ENCODE measurements at places on chromosomes 3 and 15.

DNA sequence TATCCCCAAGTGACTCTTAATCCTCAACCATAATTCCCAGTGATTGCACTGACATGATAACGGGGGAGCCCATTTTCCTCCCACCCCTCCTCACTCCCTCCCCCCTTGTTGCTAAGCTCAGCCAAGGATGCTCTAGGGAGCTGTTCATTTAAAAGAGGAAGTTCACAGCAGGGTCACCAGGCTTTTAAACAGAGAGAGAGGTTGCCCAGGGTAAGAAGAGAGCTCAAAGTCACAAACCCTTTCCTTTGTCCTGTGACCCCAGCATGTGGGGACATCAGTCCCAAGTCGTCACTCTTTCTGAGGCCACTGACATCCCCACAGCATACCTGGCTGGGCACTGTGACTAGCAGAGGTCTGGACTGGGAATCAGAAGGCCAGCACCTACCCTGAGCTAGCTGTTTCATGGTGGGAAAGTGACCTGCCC, 144.1 kb downstream of the RORA start:
- DNase-seq = no peak

GRCh38 chr3:138184994-138185393, 2.1 kb upstream of the ARMC8 start:
- DNase-seq = no peak

GRCh38 chr3:134799393-134799792, 4.3 kb downstream of the EPHB1 start:
- no peak for DNase-seq

GRCh38 chr3:99472385-99472784, 166.0 kb upstream of the COL8A1 start:
- DNase-seq = no peak

DNA sequence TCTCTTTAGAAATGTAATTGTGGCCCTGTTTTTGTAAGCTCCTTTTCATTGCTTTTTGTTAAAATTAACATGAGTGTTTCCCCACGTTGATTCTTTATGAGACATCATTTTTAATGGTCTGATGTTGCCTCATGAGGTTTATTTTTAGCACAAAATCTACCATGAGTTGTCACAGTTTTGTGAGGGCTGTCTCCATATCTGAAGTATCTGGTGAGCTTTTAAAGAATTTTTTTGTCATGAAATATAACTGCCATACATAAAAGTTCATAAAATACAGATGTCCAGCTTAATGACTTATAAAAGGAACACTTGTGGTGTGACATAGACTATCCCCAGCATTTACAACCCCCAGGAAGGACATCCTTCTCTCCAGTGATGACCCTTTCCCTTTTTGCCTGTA, 34.3 kb upstream of the CEMIP start:
- DNase-seq = no peak

DNA sequence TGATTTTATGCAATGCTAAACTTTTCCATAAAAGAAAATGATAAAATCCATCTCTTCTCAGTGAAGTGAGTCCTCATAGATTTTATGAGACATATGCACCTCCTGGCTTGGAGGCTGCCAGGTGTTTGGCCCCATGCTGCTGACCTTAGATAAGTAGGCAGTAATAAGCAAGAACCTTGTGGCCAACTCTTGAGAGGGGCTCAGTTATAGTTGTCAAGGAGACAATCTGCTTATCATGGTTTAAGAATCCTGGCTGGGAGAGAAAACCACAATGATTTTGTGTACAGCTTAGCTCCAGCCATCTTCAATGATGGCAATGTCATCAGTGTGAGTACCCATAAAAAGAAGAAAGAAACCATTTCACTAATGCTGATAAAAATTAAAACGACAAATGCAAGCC, 252.1 kb downstream of the CPNE4 start:
- DNase-seq = no peak

GRCh38 chr3:88209356-88209755, 59.6 kb downstream of the C3orf38 start:
- no peak for DNase-seq

DNA sequence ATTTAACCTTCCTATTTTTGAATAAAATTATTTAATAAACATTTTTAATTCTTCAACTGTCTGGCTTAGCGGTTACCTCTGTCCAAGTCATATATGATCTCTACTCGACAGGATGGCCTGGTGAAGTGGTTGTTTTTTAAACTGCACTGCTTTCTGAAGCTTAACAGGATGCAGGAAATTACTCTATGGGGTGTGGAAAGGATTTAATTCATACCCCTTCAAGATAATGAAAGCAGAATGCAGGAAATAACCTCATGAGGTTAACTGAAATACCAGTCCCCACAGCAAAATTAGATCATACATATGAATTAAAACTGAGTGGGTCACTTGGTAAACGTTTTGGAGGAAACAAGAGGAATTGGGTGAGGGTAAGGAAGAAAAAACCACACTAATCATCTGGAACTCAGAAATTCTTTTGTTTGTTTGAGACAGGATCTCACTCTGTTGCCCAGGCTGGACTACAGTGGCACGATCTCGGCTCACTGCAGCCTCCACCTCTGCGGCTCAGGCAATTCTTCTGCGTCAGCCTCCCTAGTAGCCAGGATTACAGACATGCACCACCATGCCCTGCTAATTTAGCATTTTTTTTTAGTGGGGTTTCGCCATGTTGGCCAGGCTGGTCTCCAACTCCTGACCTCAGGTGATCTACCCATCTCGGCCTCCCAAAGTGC, 50.1 kb downstream of the LYSMD4 start:
- no peak for DNase-seq

- DNase-seq = no peak
Measured at GRCh38 chr15:38242055-38242454, 10.6 kb upstream of the SPRED1 start.

DNA sequence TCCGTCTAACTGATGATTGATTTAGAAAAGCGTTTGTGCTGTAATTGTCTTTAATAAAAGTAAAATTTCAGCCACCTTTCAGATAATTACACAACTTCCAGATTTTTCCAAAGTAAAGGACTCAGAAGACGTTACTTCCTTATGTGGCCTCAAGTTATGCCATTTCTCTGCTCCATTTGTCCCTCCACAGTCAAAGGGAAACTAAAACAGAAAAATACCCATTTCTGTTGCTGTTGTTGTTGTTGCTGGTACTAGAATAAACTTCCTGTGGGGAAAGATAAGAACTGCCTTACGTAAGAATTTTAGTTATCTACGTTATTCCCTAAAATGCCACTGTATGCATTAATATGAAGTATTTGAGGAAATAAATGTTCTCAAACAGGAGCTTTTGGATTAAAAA, 153.9 kb downstream of the P3H2 start:
- no peak for DNase-seq

DNA sequence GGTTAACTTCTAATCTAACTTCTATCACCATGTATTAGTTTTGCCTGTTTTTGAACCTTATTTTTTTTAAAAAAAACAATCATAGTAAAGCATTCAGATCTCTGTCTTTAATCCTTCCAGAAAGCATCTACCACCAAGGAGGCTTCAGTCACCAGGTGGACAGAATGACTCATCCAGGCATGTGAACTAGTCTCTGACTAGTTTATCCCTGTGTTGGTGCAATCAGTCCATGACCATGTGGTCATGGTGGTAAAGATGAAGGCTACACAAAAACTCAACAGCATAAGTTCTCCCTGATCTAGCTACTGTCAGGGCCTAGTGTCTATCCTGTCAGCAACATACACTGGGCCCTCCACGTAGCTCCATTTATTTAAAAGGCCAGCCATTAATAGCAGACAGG, 750.6 kb downstream of the AGBL1 start:
- DNase-seq = no peak

GRCh38 chr3:182937293-182938051, 42.9 kb downstream of the DCUN1D1 start:
- no peak for DNase-seq

DNA sequence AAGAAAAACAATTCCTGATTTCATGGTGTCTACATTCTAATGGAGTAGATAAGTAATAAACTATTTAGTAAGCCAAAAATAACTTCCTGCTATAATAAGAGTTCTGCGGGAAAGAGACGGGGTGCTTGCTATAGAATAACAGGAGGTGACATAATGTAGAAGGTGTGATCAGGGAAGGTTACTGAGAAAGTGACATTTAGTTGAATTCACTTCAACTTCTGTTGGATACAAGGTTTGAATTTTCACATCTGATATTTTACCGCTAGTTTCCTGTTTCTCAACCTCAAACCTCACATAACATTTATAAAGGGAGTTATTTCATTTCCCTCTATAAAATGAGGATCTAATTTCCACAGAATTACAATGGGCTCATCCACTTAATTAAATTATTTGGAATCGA, 102.3 kb upstream of the GBE1 start:
- no peak for DNase-seq

DNA sequence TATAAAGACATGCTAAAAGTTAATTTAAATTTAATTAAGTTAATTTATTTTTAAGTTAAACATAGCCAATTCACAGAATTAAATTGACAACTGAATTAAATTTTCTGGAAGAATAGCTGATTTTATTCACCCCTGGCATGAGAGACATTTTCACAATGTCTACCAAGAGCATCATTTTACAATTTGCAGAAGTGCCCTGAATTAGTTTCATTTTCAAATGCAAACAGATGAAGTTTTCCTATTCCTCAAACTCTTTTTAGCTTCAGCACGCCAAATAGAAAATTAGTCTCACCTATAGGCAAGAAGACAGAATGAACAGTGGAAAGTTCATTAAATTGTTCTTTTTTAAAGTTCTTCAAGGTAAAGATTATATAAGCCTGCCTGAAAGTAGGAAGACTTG, 259.3 kb downstream of the ZBBX start:
- no peak for DNase-seq

GRCh38 chr3:30539206-30539605, 67.2 kb upstream of the TGFBR2 start:
- no peak for DNase-seq
